Activated CD4-positive, alpha-beta T cell treated with anti-CD3 and anti-CD28 coated beads for 36 hours (primary cell): ENCODE measurements at places on chromosomes 2 and 18.

- peak; percentile 72 for DNase-seq
Observed at GRCh38 chr2:216057688-216058193, 23.9 kb downstream of the PECR start.

DNA sequence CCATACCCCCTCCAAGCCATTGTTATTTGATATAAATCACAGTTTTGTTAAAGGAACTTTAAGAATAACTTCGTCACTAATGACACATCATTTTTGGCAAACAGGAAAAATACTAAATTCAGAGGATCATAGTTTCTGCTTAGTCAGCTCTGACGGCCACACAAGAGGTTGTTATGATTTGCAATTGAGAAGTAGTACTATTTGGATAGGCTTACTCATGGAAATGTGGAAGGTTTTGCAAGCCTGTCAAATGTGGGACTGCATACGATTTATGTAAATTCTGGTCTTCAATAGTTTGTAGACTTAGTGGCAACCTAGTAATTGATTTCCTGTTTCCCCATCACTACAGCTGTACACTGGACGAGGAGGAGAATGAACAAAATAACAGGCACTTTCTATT is 108.1 kb downstream of the ARHGEF33 start:
- no peak for DNase-seq

DNA sequence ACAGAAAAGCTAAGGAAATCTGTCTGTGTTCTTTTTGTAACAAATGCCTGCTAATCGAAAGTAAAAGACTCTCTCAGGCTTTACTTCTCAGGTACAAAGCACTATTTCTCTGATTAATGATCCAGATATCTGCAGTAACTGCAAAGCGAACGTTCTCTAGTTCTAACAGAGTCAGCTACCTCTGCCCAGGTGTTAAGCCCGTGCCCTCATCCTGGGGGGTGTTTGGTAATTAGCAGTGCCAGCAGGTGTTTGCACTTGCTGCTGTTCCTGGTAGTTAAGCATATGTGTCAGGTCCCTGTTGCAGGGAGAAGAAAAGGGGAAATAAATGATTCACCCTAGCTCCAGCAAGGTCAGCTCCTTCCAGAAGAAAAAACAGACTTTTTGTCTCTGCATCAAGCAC is 58.8 kb upstream of the CRIM1 start:
- DNase-seq = no peak

GRCh38 chr2:224749136-224749535 is 33.0 kb upstream of the CCDC195 start:
- DNase-seq = no peak
